SK-N-SH (cell line): ENCODE measurements at places on chromosomes 16 and 17.

DNA sequence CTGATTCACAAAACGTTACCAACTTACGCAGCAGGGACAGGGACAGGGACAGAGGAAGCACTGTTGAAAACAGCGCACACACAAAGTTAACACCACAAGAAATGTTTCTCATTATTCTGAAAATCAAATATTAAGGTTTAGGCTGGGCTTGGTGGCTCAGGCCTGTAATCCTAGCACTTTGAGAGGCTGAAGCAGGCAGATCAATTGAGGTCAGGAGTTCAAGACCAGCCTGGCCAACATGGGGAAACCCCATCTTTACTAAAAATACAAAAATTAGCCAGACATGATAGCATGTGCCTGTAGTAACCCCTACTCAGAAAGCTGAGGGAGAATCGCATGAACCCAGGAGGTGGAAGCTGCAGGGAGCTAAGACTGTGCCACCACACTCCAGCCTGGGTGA is 4.2 kb downstream of the CYTH1 start:
- DNase-seq, result no peak

- no peak for DNase-seq
Observed at GRCh38 chr16:12576878-12577277, 226.8 kb downstream of the CPPED1 start.

DNA sequence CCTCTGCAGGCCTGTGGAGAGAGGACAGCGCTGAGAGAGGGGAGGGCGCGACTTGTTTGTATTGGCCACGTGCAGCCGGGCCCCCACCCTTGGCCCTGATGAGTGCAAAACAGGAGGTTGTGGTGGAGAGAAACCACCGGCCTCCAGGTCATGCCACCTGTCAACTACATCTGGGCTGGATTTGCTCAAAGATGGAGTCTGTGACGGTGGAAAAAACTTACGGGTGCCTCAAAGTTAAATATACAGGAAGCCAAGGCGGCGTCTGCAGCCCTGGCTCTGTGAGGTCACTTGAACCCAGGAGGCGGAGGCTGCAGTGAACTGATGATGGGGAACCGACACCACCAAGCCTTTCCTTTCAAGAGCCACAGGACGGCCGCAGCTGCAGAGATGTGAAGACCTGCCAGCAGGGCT is 15.7 kb downstream of the C16orf74 start:
- no peak for DNase-seq

- DNase-seq, result no peak
Observed at GRCh38 chr17:57281887-57282286, 25.6 kb downstream of the MSI2 start.

DNA sequence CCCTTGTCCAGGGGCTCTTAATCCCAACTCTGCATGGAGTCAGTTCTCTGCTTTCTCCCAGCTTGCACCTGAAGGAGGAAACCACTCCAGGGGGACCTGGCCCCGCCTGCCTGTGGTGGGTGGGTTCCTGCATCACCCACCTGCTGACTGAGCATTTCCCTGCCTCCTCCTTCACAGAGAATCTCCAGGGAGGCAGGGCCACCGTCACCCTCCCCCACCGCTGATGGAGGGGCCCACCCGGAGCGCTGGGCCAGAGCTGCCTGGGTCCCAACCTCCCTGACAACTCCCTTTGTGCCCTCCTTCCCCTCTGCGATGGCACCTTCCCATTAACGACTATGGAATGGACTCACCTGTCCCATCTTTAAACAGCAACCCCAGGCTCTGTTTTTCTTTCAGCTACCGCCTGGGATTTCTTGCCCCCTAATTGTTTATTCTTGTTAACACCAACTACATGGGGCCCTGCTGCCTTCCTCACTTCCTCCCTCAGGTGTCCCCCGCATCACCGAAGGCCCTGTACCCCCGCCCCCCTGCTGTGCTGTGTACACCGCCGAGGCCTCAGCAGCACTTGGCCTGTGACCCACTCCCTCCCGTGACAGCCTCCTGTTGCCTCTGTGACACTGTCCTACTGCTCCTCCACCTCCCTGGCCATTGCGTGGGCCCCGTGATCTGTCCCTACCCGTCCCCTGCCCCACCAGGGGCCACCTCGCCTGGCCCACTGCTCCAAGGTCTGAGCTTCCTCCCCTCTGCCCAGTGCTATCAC is 842 bp upstream of the TEDC2 start:
- DNase-seq, result no peak

GRCh38 chr17:9825641-9826150 is at the start of gene GLP2R:
TSS of gene GLP2R (plus strand) at chr17:9825924. CDS start at chr17:9826064, 140 bp downstream.
- DNase-seq, result no peak

GRCh38 chr17:37720989-37721388 is 23.9 kb downstream of the HNF1B start:
- DNase-seq, result no peak

DNA sequence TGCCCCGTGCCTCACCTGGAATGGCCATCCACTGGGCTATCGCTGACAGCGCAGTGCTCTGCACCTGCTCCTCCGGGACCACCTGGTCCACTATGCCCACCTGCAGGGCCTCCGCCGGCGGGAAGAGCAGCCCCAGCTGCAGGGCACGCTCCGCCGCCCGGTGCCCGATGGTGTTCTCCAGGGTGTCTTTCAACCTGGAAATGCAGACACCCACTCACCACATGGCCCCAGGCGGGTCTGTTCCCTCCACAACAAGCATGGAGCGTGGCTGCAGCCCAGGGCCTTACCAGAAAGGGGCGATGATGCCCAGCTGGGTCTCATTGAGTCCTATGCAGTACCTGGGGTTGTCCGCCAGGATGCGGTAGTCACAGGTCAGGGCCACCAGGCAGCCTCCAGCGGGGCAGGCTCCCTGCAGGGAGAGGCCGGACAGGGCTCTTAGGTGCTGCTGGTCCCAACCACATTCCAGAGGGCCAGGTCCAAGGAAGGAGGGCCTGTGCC is 6.8 kb downstream of the DNASE1L2 start:
- DNase-seq, result peak; percentile 56

GRCh38 chr17:50154604-50155003 is 4.1 kb upstream of the PPP1R9B start:
- no peak for DNase-seq

GRCh38 chr17:59844884-59845594 is 47.7 kb downstream of the TUBD1 start:
- DNase-seq, result no peak

DNA sequence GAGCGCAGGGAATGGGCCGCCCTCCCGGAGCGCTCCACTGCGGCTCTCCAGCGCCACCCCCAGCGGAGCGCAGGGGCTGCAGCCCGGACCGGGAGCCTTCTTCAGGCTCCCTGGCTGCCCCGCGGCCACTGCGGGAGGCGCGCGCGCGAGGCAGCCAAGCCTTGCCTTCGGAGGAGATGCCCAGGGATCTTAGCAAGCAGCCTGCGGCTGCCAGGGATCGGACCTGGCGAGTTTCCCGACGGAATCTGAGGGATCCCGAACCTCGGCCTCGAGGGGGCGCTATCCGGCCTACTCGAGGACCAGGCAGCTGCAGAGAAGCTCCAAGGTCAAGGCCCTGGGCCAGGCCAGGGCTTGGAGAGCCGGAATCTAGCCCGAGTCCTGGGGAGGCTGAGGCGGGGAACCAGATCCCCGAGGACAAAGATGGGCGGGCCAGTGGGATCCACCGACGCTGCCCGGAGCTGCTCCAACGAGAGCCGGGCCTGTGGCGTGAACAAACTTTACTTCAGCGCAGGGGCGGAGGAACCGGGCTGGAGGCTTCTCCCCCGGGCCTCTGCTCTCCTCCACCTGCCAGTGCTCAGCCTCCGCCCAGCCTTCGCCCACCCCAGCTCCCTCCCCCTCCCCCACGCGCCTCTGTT is at the start of gene IRX6:
IRX6 (plus strand) TSS at position 567 of the 635 bp plus-strand sequence. CDS start 889 bp downstream, outside the sequence.
- peak; percentile 89 for DNase-seq

DNA sequence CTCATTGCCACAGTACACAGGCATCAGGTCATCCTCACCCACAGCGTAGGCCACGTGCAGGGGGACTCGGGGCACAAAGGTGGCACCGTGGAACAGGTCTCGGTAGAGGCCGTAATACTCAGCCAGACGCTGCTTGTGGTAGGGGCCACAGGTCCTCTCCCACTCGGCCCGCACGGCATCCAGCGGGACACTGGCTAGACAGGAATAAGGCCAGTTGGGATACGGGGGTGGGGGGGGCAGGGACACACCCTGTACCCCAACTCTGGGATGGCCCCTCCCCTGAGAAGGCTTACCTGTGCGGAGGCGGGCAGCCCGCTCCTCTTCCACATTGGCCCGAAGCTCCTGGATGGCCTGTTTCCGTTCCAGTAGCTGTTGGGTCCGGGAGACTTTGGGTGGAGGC is 3.0 kb downstream of the MRPL38 start:
- no peak for DNase-seq

DNA sequence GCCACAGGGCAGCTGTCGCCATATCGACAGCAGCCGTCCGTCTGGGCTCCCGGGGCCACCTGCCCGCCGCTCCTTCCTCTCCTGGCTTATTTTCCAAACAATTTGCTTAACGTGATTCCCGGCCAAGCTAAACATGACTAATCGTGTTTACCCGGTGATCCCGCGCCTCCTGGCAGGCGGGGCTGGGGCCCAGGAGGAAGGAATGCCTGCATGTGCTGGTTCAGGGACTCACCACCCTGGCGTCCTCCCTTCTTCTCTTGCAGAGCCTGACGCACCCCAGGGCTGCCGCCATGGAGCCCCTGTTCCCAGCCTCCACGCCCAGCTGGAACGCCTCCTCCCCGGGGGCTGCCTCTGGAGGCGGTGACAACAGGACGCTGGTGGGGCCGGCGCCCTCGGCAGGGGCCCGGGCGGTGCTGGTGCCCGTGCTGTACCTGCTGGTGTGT is 6.1 kb downstream of the SSTR5 start:
- DNase-seq, result no peak

DNA sequence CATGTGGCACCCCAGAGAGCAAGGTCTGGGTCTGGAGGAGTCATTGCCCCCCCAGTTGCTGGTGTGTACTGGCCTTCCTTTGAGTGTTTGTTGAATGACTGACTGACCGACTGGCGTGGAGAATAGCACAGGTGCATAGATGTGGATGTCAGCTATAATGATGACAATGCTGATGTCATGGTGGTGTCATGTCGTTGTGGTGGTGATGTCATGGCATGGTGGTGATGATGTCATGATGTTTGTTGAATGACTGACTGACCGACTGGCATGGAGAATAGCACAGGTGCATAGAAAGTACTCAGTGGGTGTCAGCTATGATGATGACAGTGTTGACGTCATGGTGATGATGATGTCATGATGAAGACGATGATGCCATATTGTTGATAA is 22.1 kb downstream of the TMEM114 start:
- no peak for DNase-seq

GRCh38 chr17:50100480-50100883 is 5.3 kb downstream of the PDK2 start:
- DNase-seq, result no peak

DNA sequence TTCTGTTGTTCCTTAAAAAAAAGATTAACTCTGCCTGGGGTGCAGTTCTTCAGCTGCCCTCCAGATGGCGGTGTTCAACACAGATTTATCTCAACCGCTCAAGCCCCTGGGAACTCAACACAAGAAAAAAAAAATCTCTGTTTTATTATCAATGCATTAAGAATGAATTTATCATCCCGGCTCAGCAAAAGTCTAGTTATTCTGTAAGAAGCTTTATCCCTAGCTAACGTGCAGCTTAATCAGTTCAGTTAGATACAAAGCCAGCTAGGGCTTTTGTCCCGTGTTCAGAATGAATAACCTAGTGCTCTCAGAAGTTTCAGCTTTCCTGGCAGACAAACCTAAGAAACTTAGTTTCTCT is 475.9 kb upstream of the CCL2 start:
- peak; percentile 57 for DNase-seq

GRCh38 chr16:84247331-84247730 is 7.5 kb upstream of the KCNG4 start:
- DNase-seq, result no peak

- peak; percentile 26 for DNase-seq
Observed at GRCh38 chr17:45648642-45649041, 135.5 kb upstream of the CRHR1 start.

DNA sequence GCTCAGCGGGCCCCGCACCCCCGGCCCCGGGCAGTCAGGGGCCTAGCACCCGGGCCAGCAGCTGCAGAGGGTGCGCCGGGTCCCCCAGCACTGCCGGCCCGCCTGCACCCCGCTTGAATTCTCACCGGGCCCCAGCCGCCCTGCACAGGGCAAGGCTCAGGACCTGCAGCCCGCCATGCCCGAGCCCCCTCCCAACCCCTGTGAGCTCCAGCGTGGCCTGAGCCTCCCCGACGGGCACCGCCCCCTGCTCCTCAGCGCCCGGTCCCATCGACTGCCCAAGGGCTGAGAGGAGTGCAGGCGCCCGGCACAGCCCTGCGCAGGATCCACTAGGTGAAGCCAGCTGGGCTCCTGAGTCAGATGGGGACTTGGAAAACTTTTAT is 1.7 kb upstream of the BRCA1 start:
- DNase-seq, result no peak

DNA sequence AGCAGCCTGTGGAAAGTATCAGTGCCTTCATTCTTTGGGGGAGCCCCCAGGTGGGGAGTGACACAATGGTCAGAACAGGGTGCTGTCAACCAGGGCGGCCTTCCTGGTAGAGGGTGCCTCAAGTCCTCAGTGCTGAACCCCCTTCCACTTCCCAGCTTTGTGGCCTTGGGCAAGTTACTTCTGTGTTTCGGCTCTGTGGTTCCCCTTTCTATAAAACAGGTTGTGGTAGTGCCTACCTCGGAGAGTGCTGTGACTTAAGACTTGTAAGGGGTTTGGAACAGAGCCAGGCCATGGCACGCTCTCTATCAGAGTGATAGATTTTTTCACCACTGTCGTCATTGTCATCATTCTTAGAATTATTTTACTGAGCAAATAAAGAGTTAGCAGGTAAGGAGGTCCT is 141.1 kb downstream of the CCDC182 start:
- no peak for DNase-seq

DNA sequence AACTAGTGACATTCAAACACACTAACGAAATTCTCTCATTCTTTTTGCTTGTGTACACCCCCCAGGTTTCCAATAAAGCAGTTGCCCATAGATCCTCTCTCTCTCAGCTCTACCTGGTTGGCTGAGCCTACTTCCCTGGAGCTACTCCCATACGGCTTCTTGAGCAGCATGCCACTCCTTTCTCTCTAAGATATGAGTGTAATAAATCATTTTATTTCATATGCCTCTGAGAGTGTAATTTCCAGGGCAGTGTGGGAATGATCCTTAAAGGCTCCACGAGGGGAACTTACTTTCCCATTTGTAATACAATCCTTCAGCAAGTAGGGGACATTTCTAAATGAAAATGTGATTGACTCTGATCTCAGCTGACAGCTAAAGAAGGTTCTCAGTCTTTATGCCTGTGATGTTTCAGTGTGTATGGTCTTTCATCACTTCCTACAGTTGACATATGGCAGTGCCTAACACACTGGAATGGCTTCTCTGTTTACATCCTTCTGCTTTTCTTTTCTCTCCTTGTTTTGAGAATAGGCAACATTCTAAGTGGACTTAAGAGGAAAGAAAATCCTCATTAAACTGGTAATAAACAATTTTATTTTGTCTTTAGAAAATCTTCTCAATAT is 1194.3 kb upstream of the CDH8 start:
- no peak for DNase-seq

DNA sequence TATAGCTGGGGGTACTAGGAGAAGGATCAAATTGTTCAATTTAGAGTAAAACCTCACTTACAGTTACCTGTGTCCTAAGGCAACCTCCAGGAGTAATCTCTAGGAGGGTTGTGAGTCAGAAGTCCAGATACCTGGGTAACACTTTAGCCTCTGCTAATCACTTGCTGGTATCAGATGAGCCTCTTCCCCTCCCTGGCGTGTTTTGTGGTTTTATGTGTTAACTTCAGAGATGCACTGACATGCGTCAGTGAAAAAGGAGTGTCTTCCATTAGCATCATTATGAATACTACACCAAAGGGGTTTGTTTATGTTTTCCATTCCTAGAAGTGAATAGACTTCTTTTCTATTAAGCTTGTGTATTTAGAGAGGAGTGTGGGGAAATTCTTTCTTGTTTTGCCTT is 208.2 kb downstream of the FTO start:
- no peak for DNase-seq
